ENCODE measurements at places on chromosomes 2 and 18.

DNA sequence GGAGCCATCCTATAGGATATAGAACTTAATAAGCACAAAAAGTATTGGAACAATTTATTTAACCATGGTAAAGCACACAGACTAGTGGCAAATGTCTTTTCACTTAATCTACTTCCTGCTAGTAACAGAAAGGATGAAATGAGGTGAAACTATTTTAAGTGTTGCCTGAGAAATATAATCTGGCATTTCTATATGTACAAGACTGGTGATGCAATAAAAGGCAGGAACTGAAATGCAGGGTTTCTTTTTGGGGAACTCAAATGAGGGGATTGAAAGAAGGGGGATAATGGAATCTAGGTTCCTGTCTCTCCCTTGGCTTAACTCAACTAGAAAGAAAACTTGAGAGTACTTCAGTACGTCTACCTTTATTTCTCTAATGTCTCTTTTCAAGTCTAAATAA, 122.3 kb downstream of the MEMO1 start:
- DNase-seq, result no peak

DNA sequence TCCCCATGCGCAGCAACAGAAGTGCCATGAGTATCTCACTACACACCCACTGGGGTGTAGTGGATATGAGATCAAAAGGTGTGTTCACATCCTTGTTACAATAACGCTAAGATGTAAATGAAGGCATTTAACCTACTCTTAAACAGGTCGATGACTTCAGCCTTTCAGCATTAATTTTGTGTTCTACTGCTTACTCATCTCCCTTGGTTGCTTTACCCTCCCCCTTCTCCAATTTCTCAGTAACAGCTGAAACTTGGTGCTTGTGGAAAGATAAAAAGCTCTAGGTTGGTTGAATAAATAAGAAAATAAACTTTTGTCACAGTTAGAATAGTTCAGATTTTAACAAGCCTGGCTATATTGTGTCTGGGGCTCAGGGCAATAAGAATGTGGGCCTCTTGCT, 147.5 kb upstream of the SESTD1 start:
- no peak for DNase-seq

GRCh38 chr2:187478719-187479118, 30.7 kb upstream of the CALCRL start:
- DNase-seq, result no peak

DNA sequence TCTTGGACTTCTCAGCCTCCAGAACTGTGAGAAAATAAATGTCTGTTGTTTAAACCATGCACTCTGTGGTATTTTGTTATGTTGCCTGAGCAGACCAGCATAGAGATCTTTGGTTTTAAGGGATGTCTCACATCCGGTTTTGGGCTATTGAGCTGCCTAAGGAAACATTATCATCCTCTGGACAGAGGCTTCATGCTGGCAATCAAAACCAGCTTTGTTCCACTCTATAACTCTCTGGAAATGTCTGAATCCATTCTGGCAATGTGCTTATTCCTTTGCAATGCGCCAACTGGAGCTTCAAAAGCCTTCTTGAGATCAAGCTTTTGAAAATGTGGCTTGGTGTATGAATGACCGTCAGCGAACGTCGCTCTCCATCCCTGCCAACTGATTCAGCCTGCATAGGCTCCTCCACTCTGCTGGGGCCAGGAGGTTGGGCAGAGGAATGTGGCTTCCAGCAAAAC, 183.6 kb upstream of the MGAT5 start:
- no peak for DNase-seq

DNA sequence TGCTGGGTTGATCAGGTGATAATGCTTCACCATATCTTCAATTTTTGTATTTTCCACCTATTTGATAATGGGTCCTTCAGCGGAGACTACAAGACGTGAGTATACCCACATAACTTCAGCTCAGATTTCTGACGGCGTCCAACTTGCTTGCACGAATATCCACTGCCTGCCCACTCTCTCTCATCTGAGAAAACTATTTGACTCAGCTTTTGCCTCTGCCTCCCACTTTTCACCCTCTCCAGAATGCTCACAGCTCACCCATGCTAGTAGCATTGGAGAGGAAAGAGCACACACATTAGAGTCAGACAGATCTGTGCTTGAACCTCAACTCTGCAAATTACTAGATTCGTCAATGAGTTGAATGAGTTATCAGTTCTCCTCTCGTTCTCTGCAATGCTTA, 166.8 kb downstream of the BCL2 start:
- DNase-seq, result no peak

DNA sequence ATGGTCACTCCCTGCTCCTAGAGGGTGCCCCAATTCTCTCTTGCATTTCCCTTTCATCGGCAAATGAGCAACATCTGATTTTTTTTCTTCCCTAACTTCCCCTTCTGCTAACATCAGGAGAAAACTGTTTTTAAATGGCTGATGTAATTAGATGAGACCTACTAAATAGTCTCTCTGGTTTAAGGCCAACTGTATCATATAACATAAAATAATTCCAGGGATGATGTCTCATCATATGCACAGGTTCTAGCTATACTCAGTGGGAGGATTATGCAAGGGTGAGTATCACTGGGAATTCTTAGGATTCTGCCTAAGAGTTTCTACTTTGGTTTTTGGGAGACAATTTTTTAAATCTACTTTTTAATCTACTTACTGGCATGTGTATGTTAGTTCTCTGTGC, 193.4 kb downstream of the PARD3B start:
- no peak for DNase-seq

DNA sequence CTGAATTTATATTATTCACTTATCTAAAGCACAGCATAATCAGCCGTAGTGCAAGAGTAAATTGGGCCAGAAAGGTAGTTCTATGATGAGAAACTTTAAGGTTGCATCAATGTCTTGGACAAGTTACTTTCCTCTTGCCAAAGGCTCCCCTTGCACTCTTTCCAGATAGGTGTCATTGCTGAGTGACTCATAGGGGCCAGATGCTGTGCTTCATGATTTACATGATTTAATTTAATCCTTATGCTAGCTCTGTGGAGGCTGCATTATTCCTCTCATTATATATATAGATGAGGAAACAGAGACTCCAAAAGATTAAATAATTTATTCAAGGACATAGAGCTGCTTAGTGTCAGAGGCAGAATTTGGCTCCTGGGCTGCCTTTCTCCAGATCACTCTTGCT, 5.0 kb downstream of the CFAP221 start:
- DNase-seq, result peak; percentile 6

DNA sequence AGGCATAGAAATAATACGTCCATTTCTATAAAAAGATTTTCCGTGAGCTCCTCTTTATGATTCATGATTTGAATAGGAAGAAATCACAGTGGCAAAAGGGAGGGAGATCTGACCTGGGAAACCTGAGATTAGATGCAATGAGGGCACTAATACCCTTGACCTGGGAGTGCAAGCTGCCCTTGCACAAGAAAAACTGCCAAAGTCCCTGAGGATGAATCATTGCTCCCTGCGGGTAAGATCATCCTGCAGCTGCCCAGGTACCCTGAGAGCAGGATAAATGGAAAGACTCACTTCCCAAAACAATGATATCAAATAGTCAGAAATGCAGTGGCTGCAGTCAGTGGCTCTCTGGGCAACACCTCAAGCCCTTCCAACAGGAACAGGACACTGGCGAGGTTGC, 11.6 kb downstream of the FHL2 start:
- no peak for DNase-seq
